ENCODE measurements at places on chromosomes 1 and 21.
A peak's percentile ranks its signal among the peaks of the same experiment; 100 is the strongest.

DNA sequence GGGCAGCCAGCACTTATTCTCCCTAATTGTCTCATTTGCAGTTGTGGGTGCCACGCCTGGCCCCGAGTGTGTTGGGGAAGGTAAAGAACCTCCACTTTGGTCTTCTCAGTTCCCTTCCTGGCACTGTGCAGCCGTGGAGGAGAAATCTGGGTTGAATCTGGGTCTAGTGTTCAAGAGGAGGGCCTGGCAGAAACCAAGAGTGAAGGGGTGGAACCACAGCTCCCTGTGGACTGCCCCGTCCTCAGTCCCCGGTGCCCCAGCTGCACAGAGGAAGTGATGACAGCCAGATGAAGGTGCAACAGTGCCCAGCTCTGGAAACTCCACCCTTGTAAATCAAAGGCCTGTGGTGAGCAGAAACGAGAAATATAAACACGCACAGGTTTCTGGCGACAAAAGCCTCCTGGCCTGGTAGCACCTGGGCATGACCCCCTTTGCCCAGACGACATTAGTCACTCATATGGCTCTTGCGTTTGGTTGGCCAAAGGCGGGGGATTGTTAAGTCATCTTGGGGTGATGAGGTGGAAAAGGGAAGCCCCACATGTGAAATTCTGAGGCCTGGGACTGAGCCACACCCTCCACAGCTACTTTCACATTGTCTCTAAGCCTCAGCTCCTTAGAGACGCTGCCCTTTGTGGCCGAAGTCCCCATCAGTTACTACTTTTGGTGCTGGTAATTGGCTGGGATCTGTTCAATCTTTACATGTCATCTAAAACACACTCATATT, 4.2 kb upstream of the ECE1 start:
- DNase-seq: no peak

- no peak for DNase-seq
Measured at GRCh38 chr1:236845830-236846229, 50.7 kb downstream of the MTR start.

DNA sequence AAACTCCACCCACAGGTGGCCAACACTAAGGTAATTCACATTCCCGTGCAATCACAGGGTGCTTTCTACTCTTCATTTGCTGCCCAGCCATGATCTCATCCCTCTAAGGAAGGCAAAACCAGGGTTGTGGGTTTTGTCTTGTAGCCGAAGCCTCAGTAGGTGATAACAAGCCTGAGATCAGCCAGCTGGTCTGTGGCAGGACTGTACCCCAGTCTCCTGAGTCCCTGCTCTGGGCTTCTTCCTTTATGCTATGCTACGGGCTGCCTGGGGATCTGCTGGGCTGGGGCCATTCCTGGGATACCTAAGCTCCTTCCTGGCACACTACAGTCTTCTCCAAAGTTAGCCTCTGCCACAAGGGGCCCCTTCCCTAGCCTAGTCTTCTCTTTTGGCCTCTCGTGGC, 9.8 kb downstream of the PPFIA4 start:
- no peak for DNase-seq

- no peak for DNase-seq
Measured at GRCh38 chr1:108644984-108645383, 15.9 kb downstream of the HENMT1 start.

GRCh38 chr1:185325413-185325812, 8.4 kb upstream of the IVNS1ABP start:
- DNase-seq: no peak

- DNase-seq: no peak
Measured at GRCh38 chr1:154440036-154440804, 35.1 kb downstream of the IL6R start.

- no peak for DNase-seq
Measured at GRCh38 chr1:18105196-18105595, 2.4 kb upstream of the IGSF21 start.

GRCh38 chr1:62599044-62599443, 1.7 kb downstream of the ANGPTL3 start:
- DNase-seq: no peak

DNA sequence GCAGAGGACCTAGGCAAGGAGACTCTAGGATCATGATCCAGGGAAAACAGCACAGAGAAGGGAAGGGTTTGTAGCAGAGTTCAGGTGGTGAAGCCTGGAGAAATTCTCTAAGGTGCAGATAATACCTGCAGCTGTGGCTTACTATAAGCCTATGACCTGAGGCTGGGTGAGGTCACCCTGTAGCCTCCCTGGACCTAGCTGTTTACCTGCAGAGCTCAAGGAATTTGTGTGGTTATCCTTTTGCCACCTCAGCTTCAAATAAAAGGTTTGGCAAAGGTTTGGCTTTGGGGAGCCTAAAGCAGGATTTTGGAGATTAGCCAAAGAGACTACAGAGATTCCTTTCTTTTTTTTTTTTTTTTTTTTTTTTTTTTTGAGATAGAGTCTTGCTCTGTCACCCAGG, 79.5 kb upstream of the ZNF648 start:
- DNase-seq: no peak

DNA sequence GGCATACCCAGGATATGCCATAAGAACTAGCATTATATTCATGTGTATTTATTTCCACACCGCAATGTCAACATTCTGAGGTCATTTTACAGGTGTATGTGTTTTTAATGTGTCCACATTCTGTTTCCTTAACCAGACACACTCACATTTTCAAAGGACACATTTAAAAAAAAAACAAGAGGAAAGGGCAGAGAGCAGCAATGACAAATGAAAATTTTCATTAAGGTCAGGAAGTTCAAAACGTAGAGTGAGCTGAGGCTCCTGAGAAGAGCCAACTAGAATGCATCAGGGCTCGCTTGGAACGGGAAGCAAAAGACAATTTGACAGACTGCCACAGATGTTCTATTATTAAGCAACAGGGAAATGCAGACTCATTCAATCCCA, 4.8 kb upstream of the GNPAT start:
- DNase-seq: peak; percentile 46

DNA sequence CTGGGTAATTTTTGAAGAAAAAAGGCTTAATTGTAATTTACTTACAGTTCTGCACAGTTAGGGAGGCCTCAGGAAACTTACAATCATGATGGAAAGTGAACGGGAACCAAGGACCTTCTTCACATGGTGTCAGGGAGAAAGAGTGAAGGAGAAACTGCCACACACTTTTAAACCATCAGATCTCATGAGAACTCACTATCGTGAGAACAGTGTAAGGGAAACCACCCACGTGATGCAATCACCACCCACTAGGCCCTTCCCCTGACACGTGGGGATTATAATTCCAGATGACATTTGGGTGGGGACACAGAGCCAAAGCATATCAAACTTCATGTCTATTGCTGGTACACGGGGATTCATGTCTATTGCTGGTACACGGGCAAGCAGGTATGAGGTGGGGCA, 5.3 kb upstream of the SFT2D2 start:
- no peak for DNase-seq

GRCh38 chr1:111888740-111889376, 100.6 kb downstream of the KCND3 start:
- no peak for DNase-seq

GRCh38 chr1:244964112-244964971, 100.0 kb upstream of the HNRNPU start:
- no peak for DNase-seq

- no peak for DNase-seq
Measured at GRCh38 chr1:23362218-23362713, 7.4 kb downstream of the ZNF436 start.

DNA sequence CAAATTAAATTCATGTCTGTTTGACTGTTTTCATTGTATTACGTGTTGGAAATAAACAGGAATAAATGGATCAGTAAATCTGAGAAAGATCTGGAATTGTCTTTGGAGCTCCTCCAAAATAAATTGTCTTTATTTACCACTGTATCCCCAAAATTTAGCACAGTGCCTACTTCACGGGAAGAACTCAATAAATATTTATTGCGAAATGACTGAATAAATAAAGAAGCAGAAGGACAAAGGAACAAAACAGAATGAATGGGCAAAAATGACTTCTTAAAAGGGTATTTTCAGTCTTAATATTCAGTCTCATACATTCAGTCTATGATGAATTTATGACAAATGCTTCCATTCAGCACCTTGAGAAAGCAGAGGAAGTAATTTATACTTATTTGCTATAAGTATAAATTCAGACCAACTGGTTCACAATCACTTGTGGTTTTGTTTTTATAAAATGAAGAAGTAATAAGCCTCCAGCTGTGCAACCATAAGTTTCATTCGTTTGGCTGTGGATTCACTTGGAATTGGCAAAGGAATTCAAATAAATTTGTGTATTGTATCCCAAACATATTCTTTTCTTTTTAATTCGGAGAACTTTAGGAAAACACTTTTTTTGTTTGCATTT, 19.2 kb upstream of the PRKAA2 start:
- no peak for DNase-seq

GRCh38 chr1:65846866-65847265, 54.2 kb downstream of the PDE4B start:
- no peak for DNase-seq

GRCh38 chr1:26027716-26028489, 6.3 kb downstream of the EXTL1 start:
- no peak for DNase-seq

GRCh38 chr1:208445758-208446203, 201.6 kb upstream of the PLXNA2 start:
- DNase-seq: no peak

- no peak for DNase-seq
Measured at GRCh38 chr1:97599447-97599846, 321.4 kb downstream of the DPYD start.
